H1 (cell line): ENCODE measurements at places on chromosomes 6 and 20.
A peak's percentile ranks its signal among the peaks of the same experiment; 100 is the strongest.

DNA sequence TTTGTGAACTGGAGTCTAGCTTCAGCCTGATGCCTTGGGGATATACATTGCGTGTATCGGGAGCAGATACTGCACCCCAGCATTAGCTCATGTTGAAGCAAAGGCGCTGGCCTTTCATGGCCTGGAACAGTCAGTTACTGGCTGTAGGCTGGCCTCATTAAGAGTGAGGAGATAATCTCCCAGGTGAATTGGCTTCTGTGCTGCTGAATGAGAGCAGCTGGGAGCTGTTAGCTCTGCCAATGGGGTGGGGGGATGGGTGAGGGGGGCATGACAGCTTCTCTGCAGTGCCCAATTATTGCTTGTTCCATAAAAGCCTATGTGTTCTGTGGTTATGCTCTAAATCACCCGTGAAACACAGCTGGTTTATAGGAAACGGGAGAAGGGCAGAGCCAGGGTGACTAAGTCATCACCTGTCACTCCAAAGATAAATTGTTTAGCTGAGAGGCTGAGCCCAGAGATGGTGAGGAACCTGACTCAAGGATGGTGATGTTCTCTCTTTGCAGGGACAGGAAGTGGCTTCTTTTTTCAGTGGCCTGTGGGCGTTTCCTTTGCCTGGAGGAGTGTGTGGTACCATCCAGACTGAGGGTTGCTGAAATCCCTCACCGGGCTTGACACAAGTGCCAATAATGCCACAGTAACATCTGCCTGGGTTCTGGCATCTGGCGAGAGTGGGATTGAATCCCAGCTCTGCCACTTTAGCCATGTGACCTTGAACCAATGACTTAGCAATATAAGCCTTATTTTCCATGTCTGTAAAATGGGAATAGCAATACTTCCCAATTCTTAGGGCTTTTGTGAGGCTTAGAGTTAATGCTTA lies 170.8 kb downstream of the BCAS1 start:
- H3K27me3 ChIP-seq = no peaks in the 10 kb centered on the region
- H3K4me1 ChIP-seq = peaks cover 8% of the 10 kb centered on the region
- no peaks in the 10 kb centered on the region for H3K36me3 ChIP-seq
- no peak for DNase-seq
- no peak overlapping the region for H3K27ac ChIP-seq

DNA sequence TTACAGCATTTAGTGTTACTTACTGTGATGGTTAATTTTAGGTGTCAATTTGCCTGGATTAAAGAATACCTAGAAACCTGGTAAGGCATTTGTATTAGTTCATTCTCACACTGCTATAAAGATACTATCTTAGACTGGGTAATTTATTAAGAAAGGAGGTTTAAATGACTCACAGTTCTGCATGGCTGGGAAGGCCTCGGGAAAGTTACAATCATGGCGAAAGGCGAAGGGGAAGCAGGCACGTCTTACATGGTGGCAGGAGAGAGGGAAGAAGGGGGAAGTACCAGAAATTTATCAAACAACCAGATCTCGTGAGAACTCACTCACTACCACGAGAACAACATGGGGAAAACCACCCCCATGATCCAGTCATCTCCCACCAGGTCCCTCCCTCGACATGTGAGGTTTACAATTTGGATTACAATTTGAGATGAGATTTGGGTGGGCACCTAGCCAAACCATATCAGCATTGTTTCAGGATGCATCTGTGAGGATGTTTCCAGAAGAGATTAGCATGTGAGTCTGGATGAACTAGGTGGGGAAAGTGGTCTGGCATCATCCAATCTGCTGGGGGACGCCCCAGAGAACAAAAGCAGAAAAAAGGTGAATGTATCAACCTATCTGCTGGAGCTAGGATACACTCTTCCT lies 76.8 kb downstream of the MKKS start:
- no peaks in the 10 kb centered on the region; the same call in 1 of the 2 replicates for H3K27me3 ChIP-seq
- H3K4me3 ChIP-seq = no peak overlapping the region
- no peak overlapping the region for H3K27ac ChIP-seq
- H3K4me1 ChIP-seq = peaks cover 3% of the 10 kb centered on the region

DNA sequence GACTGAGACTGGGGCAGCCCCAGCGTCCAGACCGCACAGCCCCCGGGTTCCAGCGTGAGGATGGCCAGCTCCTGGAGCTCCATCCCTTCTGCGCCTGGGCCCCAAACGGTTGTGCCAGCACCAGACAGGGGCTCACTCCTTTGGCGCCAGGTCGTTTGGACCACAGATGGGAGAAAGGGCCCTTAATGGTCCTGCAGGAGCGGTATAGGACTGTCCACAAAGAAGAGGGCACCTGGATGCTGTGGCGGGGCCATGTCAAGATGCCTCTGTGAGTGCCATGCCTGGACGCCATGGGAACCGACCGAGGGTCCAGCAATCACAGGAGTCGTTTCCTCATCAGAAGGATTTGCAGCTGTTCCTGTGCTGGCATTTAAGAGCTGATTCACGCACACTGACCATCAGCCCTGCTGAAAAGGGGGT lies 82.7 kb downstream of the DLL1 start:
- H3K36me3 ChIP-seq = no peaks in the 10 kb centered on the region
- H3K4me1 ChIP-seq = no peaks in the 10 kb centered on the region
- no peak overlapping the region for H3K4me3 ChIP-seq

DNA sequence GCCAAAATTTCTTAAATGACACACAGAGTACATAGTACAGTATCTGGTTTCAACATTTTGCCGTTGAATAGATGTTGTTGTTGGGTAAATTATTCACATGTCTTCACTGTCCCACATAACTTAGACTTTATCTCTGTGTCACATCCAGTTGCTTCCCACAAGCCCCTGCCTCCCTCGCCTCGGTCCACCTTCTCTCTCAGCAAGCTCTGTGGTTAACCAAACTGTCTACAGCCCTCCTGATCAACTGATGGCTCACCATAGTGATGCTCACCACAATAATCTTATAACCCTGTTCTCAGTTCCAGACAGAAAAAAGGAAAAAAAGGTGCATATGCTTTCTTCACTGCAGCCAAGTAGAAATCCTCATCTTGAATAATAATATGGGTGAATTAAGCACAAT lies 23.0 kb downstream of the IL17F start:
- H3K27ac ChIP-seq = no peak overlapping the region
- no peaks in the 10 kb centered on the region for H3K4me1 ChIP-seq
- no peak overlapping the region for H3K4me3 ChIP-seq
- H3K36me3 ChIP-seq = no peaks in the 10 kb centered on the region
- DNase-seq = no peak

- no peaks in the 10 kb centered on the region for H3K27me3 ChIP-seq
- H3K36me3 ChIP-seq = no peaks in the 10 kb centered on the region
- no peak overlapping the region for H3K27ac ChIP-seq
Observed at GRCh38 chr20:14444106-14444505, 106.7 kb upstream of the FLRT3 start.

DNA sequence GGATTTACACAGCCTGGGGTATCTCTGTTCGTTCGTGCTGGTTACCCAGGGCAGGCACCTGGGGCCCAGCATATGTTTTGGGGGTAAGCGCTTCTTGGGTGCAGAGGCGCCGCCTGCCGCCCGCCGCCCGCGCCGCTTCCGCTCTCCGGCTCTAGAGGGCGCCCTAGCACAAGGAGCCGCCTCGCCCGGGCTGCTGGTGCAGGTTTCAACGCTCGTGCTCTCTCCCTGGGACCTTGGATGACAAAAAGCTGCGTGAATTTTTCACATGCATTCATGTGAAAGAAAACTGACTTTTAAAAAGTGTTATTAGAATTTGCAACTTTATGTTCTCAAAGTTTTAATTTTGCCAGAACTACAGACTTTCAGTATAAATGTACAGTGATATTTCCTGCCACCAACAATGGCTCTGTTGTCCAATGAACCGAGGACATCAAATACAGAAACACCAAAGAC lies 32.5 kb downstream of the PRR18 start:
- H3K4me3 ChIP-seq = no peak overlapping the region
- H3K36me3 ChIP-seq = no peaks in the 10 kb centered on the region
- H3K4me1 ChIP-seq = no peaks in the 10 kb centered on the region
- peak; percentile 98 for DNase-seq
- no peak overlapping the region for H3K27ac ChIP-seq
- no peaks in the 10 kb centered on the region for H3K27me3 ChIP-seq

DNA sequence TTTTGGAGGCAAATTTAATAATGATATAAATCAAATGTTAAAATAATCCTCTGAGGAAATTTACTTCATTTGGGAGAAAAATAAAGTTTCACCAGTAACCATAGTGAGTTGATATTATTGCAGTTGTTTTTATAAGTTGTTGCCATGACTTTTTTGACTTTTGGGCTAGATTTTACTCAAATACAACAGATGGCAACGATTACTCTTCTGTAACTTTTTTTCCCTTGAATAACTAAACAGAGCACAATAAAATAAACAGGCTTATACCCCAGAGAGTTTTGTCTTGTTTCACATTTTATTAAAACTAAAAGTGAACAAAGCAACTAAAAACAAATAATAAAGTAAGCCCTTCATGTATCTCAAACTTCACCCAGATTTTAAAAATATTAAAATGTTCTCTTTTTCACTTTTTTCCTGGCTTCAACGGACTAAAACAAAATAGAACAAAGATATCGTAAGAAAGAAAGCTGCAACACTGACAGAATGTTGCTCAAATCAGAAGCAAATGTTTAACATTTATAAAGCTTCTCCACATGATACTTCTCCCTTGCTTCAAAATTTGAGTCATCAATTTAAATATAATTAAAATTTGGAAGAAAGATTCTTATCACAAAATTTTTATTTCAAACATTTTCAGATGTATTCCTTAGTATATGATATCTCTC lies 42.5 kb upstream of the BMP5 start:
- H3K27ac ChIP-seq = no peak overlapping the region
- H3K4me3 ChIP-seq = no peak overlapping the region
- DNase-seq = no peak
- H3K27me3 ChIP-seq = no peaks in the 10 kb centered on the region

DNA sequence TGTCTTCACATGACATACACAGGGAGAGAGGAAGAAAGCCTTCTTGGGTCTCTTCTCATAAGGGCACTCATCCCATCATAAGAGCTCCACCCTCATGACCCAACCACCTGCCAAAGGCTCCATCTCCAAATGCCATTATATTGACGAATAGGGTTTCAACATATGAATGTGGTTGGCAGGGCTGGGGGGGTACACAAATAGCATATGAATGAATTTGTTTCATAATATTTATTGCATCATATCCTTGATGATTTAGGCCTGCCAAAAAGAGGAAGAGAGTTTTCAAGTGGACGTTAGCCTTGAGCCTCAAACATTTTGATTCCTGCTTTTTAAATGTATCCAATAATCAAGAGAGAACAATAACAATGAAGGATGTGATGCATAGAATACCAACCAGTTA lies 26.2 kb upstream of the OPRM1 start:
- no peak overlapping the region for H3K27ac ChIP-seq
- no peak overlapping the region for H3K4me3 ChIP-seq

- no peaks in the 10 kb centered on the region for H3K36me3 ChIP-seq
- peaks cover 20% of the 10 kb centered on the region for H3K4me1 ChIP-seq
- DNase-seq = no peak
- no peak overlapping the region; the same call in 1 of the 2 replicates for H3K4me3 ChIP-seq
Observed at GRCh38 chr20:63037669-63038268, 31.0 kb upstream of the BHLHE23 start.

DNA sequence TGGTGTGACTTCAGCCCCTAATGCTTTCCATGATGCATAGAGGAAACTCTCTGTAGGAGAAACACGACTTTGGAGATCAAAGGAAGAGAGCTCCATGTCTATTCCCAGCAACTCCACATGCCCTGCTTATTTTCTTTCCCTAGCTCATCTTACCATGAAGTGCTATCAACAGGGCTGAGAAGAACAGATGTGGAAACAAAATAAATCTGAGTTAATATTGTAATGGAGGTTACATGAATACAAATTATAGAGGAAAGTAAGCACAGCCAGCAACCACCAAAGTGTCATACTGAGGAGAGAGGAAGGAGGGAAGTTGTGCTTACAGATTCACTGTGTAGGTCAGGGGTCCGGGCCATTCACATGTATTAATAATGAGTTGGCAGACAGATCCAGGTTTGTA lies 157.5 kb downstream of the RFPL4B start:
- no peaks in the 10 kb centered on the region for H3K27me3 ChIP-seq
- no peak overlapping the region for H3K4me3 ChIP-seq
- peaks cover 4% of the 10 kb centered on the region for H3K4me1 ChIP-seq
- DNase-seq = no peak
- no peak overlapping the region for H3K27ac ChIP-seq

GRCh38 chr6:45476341-45476740 lies 98.6 kb upstream of the SUPT3H start:
- no peaks in the 10 kb centered on the region for H3K36me3 ChIP-seq
- DNase-seq = no peak
- no peaks in the 10 kb centered on the region for H3K27me3 ChIP-seq
- H3K27ac ChIP-seq = no peak overlapping the region

DNA sequence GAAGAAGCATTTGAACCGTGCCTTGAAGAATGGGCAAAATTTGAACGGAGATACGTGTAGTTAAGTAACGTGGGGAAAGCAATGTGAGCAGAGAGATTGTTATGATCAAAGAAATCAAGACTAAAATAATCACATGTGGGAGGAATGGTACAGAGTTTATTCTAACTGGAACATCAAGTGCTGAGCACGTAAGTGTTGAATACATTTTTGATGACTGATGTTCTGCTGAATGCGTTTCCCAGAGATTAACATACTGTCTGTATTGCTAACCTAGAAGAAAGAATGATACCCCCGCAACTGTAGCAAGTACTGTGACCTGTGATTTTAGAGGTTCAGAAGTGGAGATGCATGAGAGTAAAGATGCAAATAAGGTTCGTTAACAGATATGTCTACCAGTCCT lies 146.9 kb upstream of the EPHA7 start:
- H3K36me3 ChIP-seq = no peaks in the 10 kb centered on the region
- no peak for DNase-seq
- H3K27me3 ChIP-seq = no peaks in the 10 kb centered on the region

GRCh38 chr6:30020626-30021025 lies 40.4 kb upstream of the POLR1H start:
- no peak overlapping the region for H3K4me3 ChIP-seq
- no peaks in the 10 kb centered on the region; the same call in 1 of the 2 replicates for H3K27me3 ChIP-seq
- DNase-seq = no peak

GRCh38 chr20:50198180-50198666 lies 7.6 kb downstream of the CEBPB start:
- no peaks in the 10 kb centered on the region for H3K36me3 ChIP-seq
- DNase-seq = no peak
- H3K27ac ChIP-seq = no peak overlapping the region
- no peaks in the 10 kb centered on the region for H3K27me3 ChIP-seq
- H3K4me1 ChIP-seq = peaks cover 20% of the 10 kb centered on the region
- no peak overlapping the region for H3K4me3 ChIP-seq

GRCh38 chr20:12093057-12093796 lies 175.5 kb downstream of the BTBD3 start:
- H3K36me3 ChIP-seq = no peaks in the 10 kb centered on the region
- no peaks in the 10 kb centered on the region for H3K27me3 ChIP-seq
- no peak overlapping the region for H3K27ac ChIP-seq
- H3K4me3 ChIP-seq = no peak overlapping the region
- no peaks in the 10 kb centered on the region for H3K4me1 ChIP-seq
